ENCODE measurements at places on chromosomes 16 and 17. TPM values are rescaled to one million over a fixed set of nuclear protein-coding genes. Genes with fewer than 3 reads are reported as not detected.

Gene CDH5
- under 0.01 TPM for total RNA-seq

Gene SCNN1G
- total RNA-seq, result not detected

Gene NLRP1
- 38.1 TPM for total RNA-seq

Gene DNAI2
- not detected for total RNA-seq

Gene CYBC1
- 49.2 TPM for total RNA-seq

Gene B3GNT9
- total RNA-seq, result 30.6 TPM

Gene TPSG1
- total RNA-seq, result not detected

Gene ST6GALNAC2
- total RNA-seq, result 1.4 TPM

Gene TBC1D3D
- 0.16 TPM for total RNA-seq

Gene SSTR5
- total RNA-seq, result not detected

Gene TOX3
- total RNA-seq, result not detected

Gene ABI3
- total RNA-seq, result not detected

Gene PRM2
- not detected for total RNA-seq

Gene PHOSPHO1
- total RNA-seq, result not detected
